ENCODE measurements at places on chromosomes 3 and 15. TPM values are rescaled to one million over a fixed set of nuclear protein-coding genes. Genes with fewer than 3 reads are reported as not detected.

Gene C3orf22
- total RNA-seq: not detected

Gene IL17RB
- total RNA-seq: not detected

Gene COLQ
- under 0.01 TPM for total RNA-seq

Gene LHFPL4
- not detected for total RNA-seq

Gene GOLGA8T
- 0.13 TPM for total RNA-seq

Gene RFX7
- total RNA-seq: 3.2 TPM

Measured in bronchial epithelial cell (primary cell).